ENCODE measurements at places on chromosomes 5 and 9.

DNA sequence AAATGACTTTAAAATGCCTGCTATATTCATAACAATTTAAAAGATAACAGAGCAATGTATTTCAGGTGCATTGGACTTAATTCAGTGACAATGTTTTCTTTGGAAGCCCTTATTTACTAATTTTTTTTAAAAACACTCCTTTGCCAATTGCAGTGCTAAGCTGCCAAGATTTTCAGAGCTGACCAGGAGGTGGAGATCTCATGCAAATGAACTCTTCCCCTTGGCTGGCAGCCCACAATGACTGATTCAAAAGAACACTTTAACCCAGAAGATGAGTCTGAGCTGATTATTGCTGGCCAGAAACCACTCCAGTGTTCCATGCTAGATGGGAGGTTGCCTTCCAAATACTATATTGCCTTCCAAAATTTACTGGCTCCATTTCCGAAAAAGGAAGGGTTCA, 128.3 kb upstream of the CCNH start:
- DNase-seq = peak; percentile 90
- H3K4me3 ChIP-seq = no peak overlapping the region
- no peaks in the 10 kb centered on the region for H3K27me3 ChIP-seq

- H3K27ac ChIP-seq = no peak overlapping the region
- H3K27me3 ChIP-seq = no peaks in the 10 kb centered on the region
- H3K4me1 ChIP-seq = no peaks in the 10 kb centered on the region
- H3K4me3 ChIP-seq = no peak overlapping the region
Measured at GRCh38 chr5:73989956-73990355, 364.0 kb downstream of the ARHGEF28 start.

DNA sequence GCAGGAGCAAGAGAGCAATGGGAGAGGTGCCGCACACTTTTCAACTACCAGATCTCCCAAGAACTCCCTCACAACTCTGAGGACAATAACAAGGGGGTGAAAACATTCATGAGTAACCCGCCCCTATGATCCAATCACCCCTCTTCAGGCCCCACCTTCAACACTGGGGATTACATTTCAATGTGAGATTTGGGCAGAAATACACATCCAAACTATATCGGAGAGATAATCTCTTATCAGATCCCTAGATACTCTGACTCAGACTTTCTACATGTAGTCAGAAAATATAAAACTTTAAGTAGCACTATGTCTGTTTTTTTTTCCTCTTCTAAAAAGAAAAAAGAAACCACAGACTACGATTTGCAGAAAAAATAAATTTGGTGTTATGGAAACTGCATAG, 1595.9 kb upstream of the NUDT12 start:
- H3K27me3 ChIP-seq = no peaks in the 10 kb centered on the region
- H3K4me1 ChIP-seq = no peaks in the 10 kb centered on the region
- no peak overlapping the region for H3K27ac ChIP-seq

- H3K27me3 ChIP-seq = no peaks in the 10 kb centered on the region
- no peaks in the 10 kb centered on the region for H3K36me3 ChIP-seq
- H3K4me3 ChIP-seq = no peak overlapping the region
- no peak overlapping the region for H3K27ac ChIP-seq
Measured at GRCh38 chr5:155052532-155052931, 39.0 kb downstream of the KIF4B start.

- no peak for DNase-seq
- H3K4me3 ChIP-seq = no peak overlapping the region
- H3K27me3 ChIP-seq = no peaks in the 10 kb centered on the region
Measured at GRCh38 chr5:132205385-132206125, 22.1 kb downstream of the P4HA2 start.

- no peak overlapping the region for H3K4me3 ChIP-seq
Measured at GRCh38 chr9:14981291-14981950, 71.2 kb upstream of the FREM1 start.

GRCh38 chr5:168867241-168867640, 288.1 kb upstream of the PANK3 start:
- H3K27me3 ChIP-seq = no peaks in the 10 kb centered on the region
- no peaks in the 10 kb centered on the region for H3K4me1 ChIP-seq
- H3K27ac ChIP-seq = no peak overlapping the region
- no peak overlapping the region for H3K4me3 ChIP-seq

DNA sequence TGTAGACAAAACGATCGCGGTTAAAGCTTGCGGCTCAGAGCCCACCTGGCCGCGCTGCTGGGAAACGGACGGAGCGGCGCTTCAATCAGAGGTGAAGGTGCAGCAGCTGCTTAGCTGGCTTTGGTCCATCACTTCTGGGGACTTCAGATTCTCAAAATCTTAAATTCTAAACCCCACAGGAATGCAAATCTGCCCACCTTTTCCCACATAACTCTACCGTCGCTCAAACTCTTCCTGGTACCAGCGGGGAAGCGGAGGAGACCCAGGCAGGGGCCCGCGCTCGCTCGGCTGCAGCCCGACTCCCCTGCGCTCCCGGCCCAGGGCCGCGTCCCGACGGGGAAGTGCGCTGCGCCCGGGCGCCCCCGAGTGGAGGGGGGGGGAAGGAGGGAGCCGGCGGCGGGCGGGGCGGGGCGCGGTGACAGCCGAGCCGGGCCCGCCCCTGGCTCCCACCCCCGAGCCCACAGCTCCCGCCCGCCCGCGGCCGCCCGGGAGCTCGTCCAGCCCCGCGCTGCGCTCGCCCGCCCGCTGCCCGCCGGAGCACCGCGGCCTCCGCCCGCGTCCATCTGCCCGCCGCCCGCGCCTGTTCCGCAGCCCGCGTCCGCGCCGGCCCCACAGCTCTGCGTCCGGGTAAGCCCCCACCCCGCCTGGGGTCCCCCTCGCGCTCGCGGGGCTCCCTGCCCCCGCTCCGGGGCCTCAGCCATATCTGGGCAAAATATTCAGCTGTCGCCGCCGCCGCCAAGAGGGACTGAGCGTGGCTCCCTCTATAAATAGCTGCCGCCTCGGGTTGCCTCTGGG, at the start of gene TMOD1:
Gene TMOD1, plus strand, starts transcription at position 490 of the 795 bp plus-strand sequence. CDS start 22,523 bp downstream, outside the sequence.
- peak within 1 kb of the TSS; percentile 31 for H3K27ac ChIP-seq
- H3K4me1 ChIP-seq = peaks cover 9% of the 10 kb centered on the region
- no peaks in the 10 kb centered on the region for H3K27me3 ChIP-seq
- no peaks in the 10 kb centered on the region for H3K36me3 ChIP-seq
- DNase-seq = peak; percentile 56

DNA sequence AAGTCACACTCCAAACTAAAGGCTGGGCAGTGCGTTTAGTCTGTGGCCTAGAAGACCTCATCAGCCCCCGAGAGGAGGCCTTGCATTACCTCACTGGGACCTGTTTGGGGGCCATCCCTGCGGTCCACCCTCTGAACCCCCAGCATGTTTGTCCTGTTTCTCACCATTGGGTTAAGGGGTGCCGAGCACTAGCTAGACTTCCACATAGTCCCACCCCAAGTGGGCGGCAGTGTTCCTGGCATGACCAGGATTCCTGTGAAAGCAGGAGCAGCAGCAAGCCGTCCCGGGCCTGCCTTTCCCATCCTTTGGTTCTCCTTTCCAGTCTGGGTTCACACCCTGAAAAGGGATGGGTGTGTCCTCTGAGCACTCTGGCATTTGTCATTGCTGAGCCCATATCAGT, 26.6 kb upstream of the SAP30L start:
- DNase-seq = no peak
- no peak overlapping the region for H3K4me3 ChIP-seq
- H3K4me1 ChIP-seq = peaks cover 2% of the 10 kb centered on the region

GRCh38 chr5:148626081-148626613, 28.2 kb downstream of the HTR4 start:
- no peaks in the 10 kb centered on the region for H3K27me3 ChIP-seq
- H3K36me3 ChIP-seq = no peaks in the 10 kb centered on the region
- H3K4me1 ChIP-seq = no peaks in the 10 kb centered on the region
- no peak overlapping the region for H3K27ac ChIP-seq

DNA sequence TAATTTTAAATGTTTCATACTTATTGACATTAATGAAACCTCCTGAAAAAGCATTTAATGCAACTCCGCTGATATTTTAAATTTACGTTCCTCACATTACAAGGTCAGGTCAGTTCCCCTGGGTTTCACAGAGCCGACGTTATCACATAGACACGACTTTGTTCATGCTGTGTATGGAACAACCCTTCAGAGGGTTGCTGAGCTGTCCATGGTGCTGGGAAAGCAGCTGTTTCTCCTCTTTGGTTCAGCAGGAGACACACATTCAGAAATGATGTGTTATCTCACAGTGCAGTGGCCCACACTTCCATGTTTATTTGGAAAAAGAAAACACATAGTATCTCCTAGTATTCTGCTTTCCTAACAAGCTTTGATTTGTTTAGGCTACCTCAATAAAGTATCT, 53.5 kb downstream of the PPP2R2B start:
- H3K36me3 ChIP-seq = no peaks in the 10 kb centered on the region
- H3K27ac ChIP-seq = no peak overlapping the region
- H3K4me1 ChIP-seq = no peaks in the 10 kb centered on the region

DNA sequence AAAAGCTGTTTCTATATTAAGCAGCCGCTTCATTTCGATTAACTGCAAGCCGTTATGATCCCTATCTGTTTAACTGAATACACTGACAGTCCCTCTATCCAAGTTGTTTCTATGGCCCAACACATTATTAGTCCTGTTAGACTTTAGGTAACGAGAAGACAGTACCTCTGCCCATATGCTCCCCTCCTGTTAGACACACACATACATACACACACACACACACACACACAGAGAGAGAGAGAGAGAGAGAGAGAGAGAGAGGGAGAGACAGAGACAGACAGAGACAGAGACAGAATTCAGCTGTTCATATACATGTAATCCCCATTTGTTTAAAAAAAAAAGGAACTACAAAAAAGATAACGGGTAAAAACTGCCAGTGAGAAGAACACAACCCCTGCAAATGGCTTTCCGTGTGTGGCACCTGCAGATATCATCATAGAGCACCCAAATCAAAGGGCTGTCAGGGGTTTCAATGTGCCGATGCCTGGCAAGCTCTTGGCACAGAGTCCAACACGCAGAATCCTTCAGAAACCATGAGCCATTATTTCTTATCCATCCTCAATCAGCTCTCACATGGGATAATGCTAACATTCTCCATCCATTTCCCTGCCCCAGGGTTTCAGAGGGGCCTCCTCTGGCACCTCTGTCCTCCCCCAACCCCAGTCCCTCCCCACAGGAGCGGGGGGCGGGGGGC, 144.0 kb downstream of the MYO10 start:
- no peaks in the 10 kb centered on the region for H3K36me3 ChIP-seq
- no peak overlapping the region for H3K27ac ChIP-seq
- peaks cover 3% of the 10 kb centered on the region for H3K4me1 ChIP-seq
- no peak overlapping the region for H3K4me3 ChIP-seq

DNA sequence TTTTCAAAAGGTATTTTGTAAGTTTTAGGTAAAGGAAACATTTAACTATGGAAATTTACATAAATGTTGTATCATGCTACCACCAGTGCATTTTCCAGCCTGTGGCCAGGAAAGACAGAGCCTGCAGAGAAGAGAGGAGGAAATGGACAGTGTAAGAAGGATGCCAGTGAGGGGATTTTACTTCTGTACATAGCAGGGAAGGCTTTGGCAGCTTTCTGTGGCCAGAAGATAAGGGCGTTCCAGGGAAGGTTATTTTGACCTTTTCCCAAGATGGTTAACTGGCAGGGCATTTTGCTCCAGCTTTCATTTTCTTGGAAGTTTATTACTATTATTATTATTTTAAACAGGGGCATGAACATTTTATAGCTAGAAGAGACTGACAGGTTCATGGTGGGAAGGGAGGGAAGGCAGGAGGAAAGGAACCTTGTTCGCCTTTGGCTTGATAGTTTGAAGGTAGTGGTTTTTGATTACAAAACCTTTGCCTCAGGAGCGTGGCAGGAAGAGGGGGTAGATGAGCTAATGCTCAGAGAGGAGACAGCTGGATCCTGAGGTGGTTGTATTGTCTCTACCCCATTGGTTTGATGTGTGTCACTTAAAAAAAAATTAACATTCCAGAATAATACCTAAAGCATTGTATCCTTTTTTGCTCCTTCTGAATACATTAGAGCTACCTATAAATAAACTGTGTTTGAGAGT, 4.1 kb downstream of the ISOC1 start:
- no peaks in the 10 kb centered on the region for H3K27me3 ChIP-seq
- no peak for DNase-seq
- peaks cover 4% of the 10 kb centered on the region for H3K4me1 ChIP-seq
- no peaks in the 10 kb centered on the region for H3K36me3 ChIP-seq
- H3K27ac ChIP-seq = no peak overlapping the region

DNA sequence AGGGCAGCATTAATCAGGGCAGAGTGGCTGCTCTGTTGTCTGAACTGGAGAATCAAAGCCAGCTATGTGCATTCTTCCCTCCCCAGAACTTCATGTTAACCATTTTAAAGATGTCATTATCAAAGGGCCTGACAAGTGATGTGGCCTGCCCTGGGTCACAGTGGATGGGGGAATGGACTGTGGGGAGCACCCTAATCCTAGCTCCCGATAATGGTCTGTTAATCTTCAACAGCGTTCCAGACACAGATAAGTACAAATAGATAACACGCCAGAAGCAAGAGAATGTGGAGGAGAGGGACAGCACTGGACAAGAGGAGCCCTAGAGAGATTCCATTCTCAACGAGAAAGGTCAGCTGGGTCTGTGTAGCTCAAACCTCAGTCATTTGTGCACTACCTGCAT, 77.5 kb downstream of the DPYSL3 start:
- H3K4me3 ChIP-seq = no peak overlapping the region
- H3K36me3 ChIP-seq = no peaks in the 10 kb centered on the region
- DNase-seq = no peak
- H3K4me1 ChIP-seq = peaks cover 13% of the 10 kb centered on the region
- no peaks in the 10 kb centered on the region for H3K27me3 ChIP-seq
- no peak overlapping the region for H3K27ac ChIP-seq

GRCh38 chr5:146007270-146007669, 70.9 kb downstream of the SH3RF2 start:
- H3K4me3 ChIP-seq = no peak overlapping the region
- H3K36me3 ChIP-seq = no peaks in the 10 kb centered on the region
- H3K4me1 ChIP-seq = no peaks in the 10 kb centered on the region
- DNase-seq = peak; percentile 21

- H3K4me3 ChIP-seq = no peak overlapping the region
- no peaks in the 10 kb centered on the region for H3K27me3 ChIP-seq
- H3K4me1 ChIP-seq = no peaks in the 10 kb centered on the region
- H3K36me3 ChIP-seq = no peaks in the 10 kb centered on the region
- DNase-seq = no peak
Measured at GRCh38 chr9:93278144-93278543, 94.2 kb downstream of the WNK2 start.

- H3K4me1 ChIP-seq = no peaks in the 10 kb centered on the region
- no peaks in the 10 kb centered on the region for H3K36me3 ChIP-seq
- no peak overlapping the region for H3K4me3 ChIP-seq
- H3K27ac ChIP-seq = no peak overlapping the region
- H3K27me3 ChIP-seq = no peaks in the 10 kb centered on the region
Measured at GRCh38 chr5:31075981-31076380, 117.5 kb upstream of the CDH6 start.

DNA sequence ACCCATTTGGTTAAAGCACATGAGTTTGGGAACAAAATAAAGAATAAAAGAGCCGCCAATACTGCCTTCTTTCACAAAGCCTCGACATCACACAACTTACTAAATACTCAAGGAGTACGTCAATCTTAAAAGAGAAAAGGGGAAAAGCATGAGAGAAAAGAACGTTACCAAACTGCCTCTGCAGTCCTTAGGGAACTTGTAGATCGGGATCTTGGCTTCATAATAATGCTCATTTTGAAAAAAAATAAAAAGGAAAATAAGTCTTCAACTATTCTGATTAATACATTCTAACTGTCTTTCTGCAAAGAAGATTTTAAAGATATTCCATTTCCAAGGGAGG, 618.4 kb downstream of the PDE4D start:
- no peak for DNase-seq
- peak overlapping the region; percentile 3 for H3K4me3 ChIP-seq
- no peak overlapping the region for H3K27ac ChIP-seq
- no peaks in the 10 kb centered on the region for H3K36me3 ChIP-seq
